Breast epithelium (tissue), 4 donors: ENCODE measurements at places on chromosomes 5 and 9. TPM values are rescaled to one million over a fixed set of nuclear protein-coding genes. Genes with fewer than 3 reads are reported as not detected.
A peak's percentile ranks its signal among the peaks of the same experiment; 100 is the strongest.

Gene IL4
- not detected for total RNA-seq

Gene FBLL1
- total RNA-seq: 0.33 TPM

DNA sequence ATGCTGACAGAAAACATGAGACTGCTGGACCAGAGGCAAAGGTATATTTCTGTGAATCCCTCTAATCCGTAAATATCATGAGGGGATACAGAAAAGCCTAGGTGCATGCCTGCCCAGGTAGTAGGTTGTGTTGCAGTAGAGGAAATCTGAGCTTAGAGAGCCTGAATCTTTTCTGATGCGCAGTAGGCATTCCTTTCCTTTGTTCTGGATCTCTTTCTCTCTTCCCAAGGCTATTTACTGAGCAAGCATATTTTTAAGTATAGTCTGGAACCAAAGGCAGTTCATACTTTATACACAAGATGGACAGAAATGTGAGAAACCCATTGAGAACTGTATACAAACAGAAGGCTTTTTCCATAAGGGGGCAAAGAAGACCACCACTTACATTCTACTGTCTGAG lies 359.3 kb downstream of the TMEM161B start:
- H3K4me3 ChIP-seq: no peak overlapping the region
- no peaks in the 10 kb centered on the region for H3K36me3 ChIP-seq
- no peaks in the 10 kb centered on the region for H3K4me1 ChIP-seq
- DNase-seq: no peak
- H3K27me3 ChIP-seq: no peaks in the 10 kb centered on the region

- no peak overlapping the region for H3K27ac ChIP-seq
- no peaks in the 10 kb centered on the region for H3K27me3 ChIP-seq
- no peak overlapping the region for H3K4me3 ChIP-seq
- DNase-seq: no peak
Measured at GRCh38 chr5:33205727-33206410, 234.9 kb upstream of the TARS1 start.

DNA sequence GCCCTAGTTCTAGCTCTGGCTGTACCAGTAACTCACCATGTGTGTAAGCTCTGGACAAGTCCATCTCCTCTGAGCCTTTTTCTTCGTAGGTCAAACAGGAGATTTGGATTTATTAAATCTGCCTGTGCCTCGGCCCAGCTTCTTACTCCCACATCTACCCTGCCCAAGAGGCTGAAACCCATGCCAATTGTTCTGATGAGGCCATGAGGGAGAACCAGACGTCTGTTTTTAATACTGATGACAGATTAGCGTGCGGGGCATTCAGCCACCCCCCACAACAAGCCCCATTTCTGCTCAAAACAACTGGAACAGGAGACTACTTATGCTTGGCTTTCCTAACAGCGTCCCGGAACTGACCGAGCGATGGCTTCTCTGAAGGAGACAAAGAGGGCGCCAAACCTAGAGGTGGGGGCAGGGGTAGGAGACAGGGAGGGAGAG lies 81.2 kb upstream of the TRIM32 start:
- no peaks in the 10 kb centered on the region for H3K27me3 ChIP-seq
- H3K27ac ChIP-seq: no peak overlapping the region
- H3K4me3 ChIP-seq: peak overlapping the region; percentile 18
- peaks cover 3% of the 10 kb centered on the region for H3K36me3 ChIP-seq
- no peaks in the 10 kb centered on the region for H3K4me1 ChIP-seq

DNA sequence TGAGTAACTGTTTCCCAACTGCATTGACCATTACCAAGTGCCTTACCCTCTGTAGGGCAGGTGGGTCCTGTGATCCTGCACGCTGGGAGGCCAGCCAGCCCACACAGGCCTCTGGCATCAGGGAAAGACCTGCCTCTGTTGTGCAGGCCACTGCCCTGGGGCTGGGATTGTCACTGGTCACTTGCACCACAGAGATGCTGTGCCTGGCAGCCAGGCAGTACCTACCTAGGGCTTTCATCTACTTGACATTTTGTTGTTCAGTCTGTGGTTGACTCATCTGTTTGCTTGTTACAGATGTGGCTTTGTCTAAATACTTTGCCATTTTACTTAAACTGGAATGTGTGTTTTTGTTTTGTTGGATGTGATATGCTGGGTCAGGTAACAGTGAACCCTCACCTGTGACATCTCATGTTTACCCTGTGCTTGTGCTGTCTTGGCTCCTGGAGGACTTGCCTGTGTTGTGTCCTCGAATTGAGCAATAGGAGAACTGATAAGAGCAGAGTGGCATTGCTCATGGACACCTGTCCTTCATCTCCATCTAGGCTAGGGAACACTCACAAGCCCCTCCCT lies 32.8 kb downstream of the SECISBP2 start:
- no peak overlapping the region for H3K27ac ChIP-seq
- H3K4me1 ChIP-seq: no peaks in the 10 kb centered on the region
- no peaks in the 10 kb centered on the region for H3K27me3 ChIP-seq
- peaks cover 26% of the 10 kb centered on the region for H3K36me3 ChIP-seq
- no peak overlapping the region for H3K4me3 ChIP-seq
- DNase-seq: no peak

DNA sequence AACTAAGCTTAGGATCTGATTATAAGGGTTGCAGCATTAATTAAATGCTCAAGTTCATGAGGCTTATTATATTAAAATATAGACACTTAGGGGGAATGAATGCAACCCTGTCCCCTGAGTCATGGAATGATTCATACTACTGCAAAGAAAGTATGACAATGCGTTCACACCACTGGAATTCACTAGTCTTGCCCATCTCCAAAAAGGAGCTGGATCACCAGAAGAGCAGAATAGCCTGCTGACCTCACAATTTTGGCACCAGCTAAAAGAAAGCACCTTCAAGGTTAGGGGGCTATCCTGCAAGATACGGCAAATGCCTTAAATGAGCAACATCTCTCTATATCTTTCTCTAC lies 32.0 kb upstream of the TMED7 start:
- no peak for DNase-seq
- no peak overlapping the region for H3K4me3 ChIP-seq
- H3K4me1 ChIP-seq: no peaks in the 10 kb centered on the region
- no peaks in the 10 kb centered on the region for H3K36me3 ChIP-seq
- H3K27me3 ChIP-seq: no peaks in the 10 kb centered on the region

GRCh38 chr9:107480386-107480789 lies 9.2 kb downstream of the KLF4 start:
- no peaks in the 10 kb centered on the region for H3K4me1 ChIP-seq
- no peak overlapping the region for H3K4me3 ChIP-seq
- H3K36me3 ChIP-seq: no peaks in the 10 kb centered on the region

GRCh38 chr5:72180925-72181324 lies 73.7 kb downstream of the MAP1B start:
- peak overlapping the region; percentile 42 for H3K27ac ChIP-seq
- H3K4me3 ChIP-seq: peak overlapping the region; percentile 13
- peaks cover 4% of the 10 kb centered on the region for H3K4me1 ChIP-seq
- no peaks in the 10 kb centered on the region for H3K36me3 ChIP-seq
- no peaks in the 10 kb centered on the region for H3K27me3 ChIP-seq

DNA sequence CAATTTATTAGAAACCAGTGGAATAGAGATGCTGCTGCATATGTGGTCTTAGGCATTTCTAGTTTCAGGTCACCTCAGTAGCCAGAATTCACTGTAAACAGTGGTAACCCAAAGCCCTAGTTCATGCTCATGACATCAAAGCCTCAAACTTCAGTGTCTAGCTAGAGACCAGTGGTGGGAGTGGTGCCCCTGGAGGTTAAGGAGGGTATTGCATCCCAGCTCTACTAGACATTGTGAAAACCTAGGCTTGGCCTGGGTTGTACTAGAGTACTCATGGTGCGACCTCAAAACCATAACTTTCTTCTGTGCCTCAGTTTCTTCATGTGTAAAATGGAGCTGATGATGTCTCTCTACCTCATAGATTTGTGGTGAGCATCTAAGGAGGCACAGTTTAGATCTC lies 18.8 kb downstream of the COL5A1 start:
- H3K36me3 ChIP-seq: no peaks in the 10 kb centered on the region
- H3K27ac ChIP-seq: peak overlapping the region; percentile 80
- H3K4me3 ChIP-seq: no peak overlapping the region
- no peak for DNase-seq

DNA sequence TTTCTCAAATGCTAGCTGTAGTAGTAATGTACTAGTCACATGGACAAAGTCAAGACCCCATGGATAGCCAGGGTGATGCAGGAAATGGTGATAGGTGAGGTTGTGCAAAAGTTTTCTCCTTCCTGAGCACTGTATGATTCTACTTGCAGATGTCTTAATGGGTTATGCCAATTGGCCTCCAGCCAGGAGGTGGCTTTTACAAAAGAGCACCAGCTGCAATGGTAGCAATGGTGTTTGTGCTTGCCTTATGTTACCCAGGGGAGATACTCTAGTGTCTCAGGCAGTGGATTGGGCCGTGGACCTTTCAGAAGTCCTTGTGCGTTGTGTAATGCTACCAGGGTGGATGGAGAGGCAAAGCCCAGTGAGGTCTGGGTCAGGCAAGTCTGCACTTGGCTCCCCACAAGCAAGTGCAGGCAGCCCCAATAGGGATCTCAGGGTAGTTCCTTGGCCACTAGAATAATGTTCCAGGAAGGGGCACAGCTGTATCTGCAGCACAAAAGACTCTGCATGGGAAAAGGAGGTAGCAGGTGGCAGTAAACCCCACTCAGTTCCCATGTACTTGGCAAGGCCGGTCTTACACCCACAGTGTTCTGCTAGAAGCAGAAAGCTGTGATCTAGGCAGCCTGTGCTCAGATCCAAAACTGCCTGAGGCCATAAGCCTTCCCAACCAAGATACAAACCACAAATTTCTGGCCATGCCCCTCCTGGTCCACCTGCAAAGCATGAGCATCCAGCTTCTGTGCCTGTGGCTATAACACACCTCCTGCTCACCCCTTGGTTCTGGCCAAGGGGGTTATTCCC lies 46.4 kb upstream of the EDIL3 start:
- no peaks in the 10 kb centered on the region for H3K27me3 ChIP-seq
- no peak overlapping the region for H3K4me3 ChIP-seq
- H3K36me3 ChIP-seq: no peaks in the 10 kb centered on the region
- H3K27ac ChIP-seq: no peak overlapping the region

- H3K27me3 ChIP-seq: no peaks in the 10 kb centered on the region
- no peaks in the 10 kb centered on the region for H3K4me1 ChIP-seq
- H3K27ac ChIP-seq: no peak overlapping the region
- no peak overlapping the region for H3K4me3 ChIP-seq
- DNase-seq: no peak
Measured at GRCh38 chr9:90821697-90822096, 20.1 kb downstream of the SYK start.

DNA sequence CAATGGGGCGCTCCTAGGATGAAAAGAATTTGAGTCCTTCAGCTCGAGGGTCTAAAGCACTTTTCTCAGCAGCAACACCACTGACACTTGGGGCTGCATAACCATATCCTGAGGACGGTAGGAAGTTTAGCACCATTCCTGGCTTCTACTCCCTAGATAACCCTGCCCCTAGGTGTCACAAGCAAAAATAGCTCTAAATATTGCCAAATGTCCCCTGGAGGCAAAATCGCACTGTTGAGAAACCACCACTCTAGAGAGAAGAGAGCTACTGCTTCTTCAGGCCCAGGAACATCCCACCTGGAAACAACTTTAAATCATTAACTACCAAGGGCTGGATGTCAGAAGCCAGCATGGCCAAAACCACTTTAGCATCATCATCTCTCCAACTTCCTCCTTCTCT lies 29.8 kb downstream of the MYO10 start:
- DNase-seq: no peak
- H3K4me1 ChIP-seq: no peaks in the 10 kb centered on the region
- H3K27me3 ChIP-seq: no peaks in the 10 kb centered on the region

DNA sequence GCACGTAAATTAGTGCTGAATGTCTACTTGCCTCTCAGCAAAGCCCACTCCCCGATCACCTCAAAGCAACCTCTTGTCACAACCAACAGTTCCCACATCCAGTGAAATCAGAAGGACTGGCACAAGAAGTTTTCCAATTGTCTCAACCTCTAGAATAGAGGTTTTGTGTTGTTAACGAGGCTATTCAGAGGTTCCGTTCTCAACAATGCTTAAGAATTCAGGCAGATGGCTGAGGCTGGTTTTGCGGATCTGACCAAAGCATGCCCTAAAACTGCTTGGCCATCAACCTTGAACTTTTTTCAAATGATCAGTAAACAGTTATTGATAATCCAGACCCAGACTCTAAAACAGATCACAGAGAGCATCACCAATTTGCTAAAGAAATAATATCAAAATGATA lies 52.9 kb downstream of the MAPKAP1 start:
- no peak overlapping the region for H3K27ac ChIP-seq
- no peaks in the 10 kb centered on the region for H3K27me3 ChIP-seq
- H3K4me1 ChIP-seq: no peaks in the 10 kb centered on the region

DNA sequence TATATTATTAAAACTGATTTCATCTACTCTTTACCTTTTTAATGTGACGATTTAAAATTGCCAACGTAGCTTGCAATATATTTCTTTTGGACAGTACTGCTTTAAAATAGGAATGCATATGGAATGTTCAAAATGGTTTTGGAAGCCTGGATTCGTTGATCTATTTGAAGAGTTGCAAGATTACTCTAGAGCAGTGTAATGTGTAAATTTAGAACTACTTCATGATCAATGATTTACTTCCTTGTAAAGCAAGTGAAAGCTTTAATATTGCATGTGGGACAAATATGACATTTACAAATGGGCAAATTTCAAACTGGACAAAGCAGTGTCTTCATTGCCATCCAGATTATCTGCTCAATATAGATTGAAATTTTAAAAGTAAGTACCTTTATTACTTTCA lies 38.3 kb downstream of the PARP8 start:
- DNase-seq: no peak
- H3K4me3 ChIP-seq: no peak overlapping the region
- H3K4me1 ChIP-seq: no peaks in the 10 kb centered on the region

DNA sequence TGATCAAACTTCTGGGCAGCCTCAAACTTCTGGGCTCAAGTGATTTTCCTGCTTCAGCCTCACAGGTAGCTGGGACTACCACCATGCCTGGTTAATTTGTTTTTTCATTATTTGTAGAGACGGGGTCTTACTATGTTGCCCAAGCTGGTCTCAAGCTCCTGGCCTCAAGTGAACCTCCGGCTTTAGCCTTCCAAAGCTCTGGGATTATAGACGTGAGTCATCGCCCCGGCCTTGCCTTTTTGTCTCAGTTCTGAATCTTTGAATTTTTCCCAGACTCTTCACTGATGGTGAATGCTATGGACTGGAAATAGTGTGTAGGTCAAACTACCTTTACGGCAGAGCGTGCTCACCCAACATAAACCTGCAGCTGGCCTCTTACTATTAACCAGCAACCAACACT lies 32.3 kb upstream of the EGFLAM start:
- H3K36me3 ChIP-seq: no peaks in the 10 kb centered on the region
- H3K4me3 ChIP-seq: no peak overlapping the region
- H3K27me3 ChIP-seq: no peaks in the 10 kb centered on the region
- no peak overlapping the region for H3K27ac ChIP-seq

- no peaks in the 10 kb centered on the region for H3K4me1 ChIP-seq
- no peaks in the 10 kb centered on the region for H3K27me3 ChIP-seq
- no peak for DNase-seq
Measured at GRCh38 chr5:112823656-112824055, 37.4 kb upstream of the SRP19 start.
